ENCODE measurements at places on chromosomes 13 and 19.

GRCh38 chr13:66657165-66657881 is 572.8 kb downstream of the PCDH9 start:
- no peak for DNase-seq

GRCh38 chr13:39951301-39951700 is 295.8 kb downstream of the COG6 start:
- no peak for DNase-seq

DNA sequence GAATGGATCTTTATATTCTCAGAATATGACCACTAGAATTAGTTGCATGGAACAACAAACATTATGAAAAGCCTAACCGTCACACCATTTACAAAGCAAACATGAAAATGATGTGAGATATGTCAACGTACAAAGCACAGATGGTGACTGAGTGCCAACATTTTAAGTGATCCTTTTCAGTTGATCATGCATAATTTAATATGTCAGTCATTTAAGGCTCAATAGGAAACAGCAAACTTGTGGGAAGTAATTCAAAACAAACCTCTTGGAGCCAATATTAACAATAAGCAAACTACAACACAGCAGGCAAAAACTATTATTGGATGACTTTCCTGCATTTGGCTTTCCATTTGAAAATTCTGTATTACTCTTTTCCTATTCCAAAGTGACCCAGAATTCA is 277.6 kb downstream of the SLITRK6 start:
- DNase-seq: no peak

GRCh38 chr19:3625996-3626472 is 556 bp downstream of the CACTIN start:
- no peak for DNase-seq

- no peak for DNase-seq
These were observed 560.6 kb upstream of the SPRY2 start for GRCh38 chr13:80901530-80901929.

Data from activated T-cell treated with anti-CD3 and anti-CD28 coated beads for 1 hour (primary cell).